ENCODE measurements at places on chromosomes 4 and X.

GRCh38 chrX:112819813-112820212, 20.8 kb downstream of the AMOT start:
- DNase-seq: no peak

DNA sequence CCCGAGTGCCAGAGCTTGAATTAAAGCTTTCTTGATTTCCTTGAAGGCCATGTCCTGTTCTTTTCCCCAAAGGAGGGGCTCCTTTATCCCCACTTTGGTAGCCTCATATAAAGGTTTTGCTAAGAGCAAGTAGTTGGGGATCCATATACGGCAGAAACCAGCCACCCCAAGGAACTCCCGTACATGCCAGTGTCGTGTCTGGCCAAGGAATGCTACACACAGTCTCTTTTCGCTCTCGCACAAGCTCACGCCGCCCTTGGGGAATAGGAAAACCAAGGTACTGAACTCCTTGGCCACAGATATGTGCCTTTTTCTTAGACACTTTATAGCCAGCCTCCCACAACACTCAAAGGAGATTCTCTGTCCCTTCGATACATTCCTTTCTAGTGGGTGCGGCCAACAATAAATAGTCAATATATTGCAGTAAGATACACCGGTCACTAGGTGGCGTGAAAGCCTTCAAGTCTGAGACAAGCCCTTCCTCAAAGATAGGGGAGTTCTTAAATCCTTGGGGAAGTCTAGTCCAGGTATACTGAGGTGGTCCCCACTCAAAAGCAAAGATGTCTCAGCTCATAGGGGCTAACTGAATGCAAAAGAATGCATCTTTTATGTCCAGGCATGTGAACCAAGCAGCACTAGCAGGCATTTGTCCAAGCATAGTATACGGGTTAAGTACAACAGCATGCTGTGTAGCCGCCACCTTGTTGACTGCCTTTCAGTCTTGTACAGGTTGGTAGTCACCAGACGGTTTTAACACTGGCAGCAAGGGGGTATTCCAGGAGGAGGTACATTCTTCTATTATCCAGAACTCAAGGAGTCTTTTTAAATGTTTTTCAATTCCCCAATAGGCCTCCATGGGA, 57.8 kb upstream of the XAGE1B start:
- DNase-seq: peak; percentile 38

GRCh38 chr4:126993351-126993750, 639.4 kb upstream of the INTU start:
- DNase-seq: no peak

GRCh38 chr4:128758314-128758922, 51.1 kb upstream of the JADE1 start:
- no peak for DNase-seq

DNA sequence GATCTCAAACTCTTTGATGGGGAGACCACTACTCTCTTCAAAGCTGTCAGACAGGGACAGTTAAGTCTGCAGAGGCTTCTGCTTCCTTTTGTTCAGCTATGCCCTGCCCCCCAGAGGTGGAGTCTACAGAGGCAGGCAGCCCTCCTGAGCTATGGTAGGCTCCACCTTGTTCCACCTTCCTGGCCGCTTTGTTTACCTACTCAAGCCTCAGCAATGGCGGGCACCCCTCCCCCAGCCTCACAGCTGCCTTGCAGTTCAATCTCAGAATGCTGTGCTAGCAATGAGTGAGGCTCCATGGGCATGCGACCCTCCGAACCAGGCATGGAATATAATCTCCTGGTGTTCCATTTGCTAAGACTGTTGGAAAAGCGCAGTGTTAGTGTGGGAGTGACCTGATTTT, 42.1 kb upstream of the UGT2B10 start:
- DNase-seq: no peak

GRCh38 chrX:134542485-134542884, 82.5 kb downstream of the HPRT1 start:
- no peak for DNase-seq

GRCh38 chr4:129988957-129989356, 893.0 kb downstream of the C4orf33 start:
- no peak for DNase-seq

DNA sequence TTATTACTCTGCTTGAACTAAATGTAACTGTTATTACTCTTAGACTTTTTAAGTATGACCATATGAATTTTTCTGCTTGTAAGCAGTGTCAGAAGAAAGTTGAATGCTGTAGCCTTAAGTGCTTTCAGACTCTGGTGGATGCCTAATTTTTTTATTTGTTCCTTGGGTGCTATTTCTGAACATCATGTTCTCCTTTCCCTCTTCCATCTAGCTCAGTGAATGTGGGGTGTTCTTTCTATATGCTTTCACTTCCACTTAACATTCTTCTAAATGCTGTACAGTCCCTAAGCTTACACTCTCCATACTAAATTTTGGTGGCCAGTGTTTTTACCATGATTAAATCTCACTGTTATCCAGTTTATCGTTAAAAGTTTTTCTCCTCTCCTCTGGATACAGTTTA, 3.6 kb downstream of the DCK start:
- no peak for DNase-seq

DNA sequence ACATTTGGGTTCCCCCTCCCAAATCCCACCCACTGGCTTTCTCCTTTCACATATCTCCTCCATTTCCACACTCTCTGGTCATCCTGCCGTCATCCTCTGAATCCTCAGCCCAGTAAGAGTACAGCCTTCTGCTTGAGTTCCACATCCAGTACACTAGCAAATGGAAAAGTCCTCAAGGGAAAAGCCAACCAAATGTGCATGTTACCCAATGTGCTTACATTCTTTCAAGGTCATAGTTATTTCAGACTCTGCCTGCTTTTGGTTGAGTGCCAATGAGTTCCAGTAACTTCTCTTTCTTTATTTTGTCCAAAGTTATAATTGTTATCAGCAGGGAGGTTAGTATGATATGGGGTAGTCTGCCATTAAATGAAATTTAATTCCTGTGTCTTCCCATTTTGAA, 78.1 kb downstream of the SRPX start:
- DNase-seq: no peak

GRCh38 chrX:57771689-57772088, 91.6 kb upstream of the NLRP2B start:
- DNase-seq: no peak

DNA sequence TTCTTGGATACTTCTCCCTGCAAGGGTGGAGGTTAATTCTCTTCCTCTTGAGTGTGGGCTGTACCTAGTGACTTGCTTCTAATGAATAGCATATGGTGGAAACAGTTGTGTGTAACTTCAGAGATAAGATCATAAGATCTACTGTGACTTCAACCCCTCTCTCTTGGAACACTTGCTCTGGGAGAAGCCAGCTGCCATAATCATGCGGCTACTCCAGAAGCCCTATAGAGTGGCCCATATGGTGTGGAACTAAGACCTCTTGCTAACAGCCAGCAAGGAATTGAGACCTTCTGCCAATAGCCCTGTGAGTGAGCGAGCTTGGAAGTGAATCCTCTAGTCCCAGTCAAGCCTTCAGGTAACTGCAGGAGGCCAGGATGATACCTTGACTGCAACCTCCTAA, 81.1 kb downstream of the RBMX2 start:
- DNase-seq: no peak

DNA sequence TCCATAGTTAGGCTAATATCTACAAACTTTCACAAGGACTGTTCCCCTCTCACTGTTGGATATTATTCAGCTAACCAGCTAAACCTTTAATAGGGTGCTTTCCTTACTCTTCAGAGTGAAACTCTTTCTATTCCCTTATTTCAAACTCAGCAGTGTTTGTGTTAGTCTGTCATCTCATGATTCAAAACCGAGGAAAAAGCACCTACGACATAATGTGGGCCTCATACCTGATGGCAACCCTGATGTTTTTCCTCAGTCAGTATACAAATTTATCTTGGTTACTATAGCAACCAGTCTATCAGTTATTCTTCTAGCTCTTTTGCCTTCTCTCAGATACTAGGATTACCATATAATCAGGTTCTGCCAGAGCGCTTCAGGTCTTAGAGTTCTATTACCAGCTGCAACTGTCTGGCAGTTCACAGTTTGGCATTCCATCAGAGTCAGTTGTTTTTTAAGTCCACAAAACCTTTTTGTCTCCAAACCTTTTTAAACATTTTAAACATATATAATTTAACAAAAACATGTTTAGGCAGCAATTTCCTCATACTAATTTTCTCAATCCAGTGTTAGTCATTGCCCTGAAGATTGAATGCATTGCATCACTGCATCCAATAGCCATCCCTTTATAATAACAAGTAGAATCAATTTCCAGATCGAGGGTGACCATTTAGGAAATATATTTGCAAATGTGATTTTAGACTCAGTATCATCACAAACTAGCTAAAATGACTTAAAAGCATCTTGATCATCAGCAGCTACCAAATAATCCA, 7.4 kb downstream of the WDR44 start:
- no peak for DNase-seq

DNA sequence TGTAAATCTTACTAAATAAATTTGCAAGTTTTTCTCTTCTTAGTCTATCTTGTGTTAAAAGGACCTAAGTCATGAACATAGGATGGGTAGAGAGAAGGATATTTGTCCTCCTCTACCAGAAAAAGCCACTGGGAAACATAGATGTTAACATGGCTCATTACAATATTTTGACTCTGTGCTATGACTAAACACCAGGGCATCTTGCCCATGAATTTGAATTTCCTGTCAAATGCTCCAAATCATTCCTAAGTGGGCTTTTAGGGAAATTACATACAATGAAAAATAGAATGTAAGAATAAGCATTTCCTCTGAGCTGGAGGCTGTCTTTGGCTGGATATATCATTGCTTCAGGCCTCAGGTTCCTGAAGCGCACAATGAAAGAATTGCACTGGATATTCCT, 39.1 kb downstream of the ANOS1 start:
- DNase-seq: no peak

DNA sequence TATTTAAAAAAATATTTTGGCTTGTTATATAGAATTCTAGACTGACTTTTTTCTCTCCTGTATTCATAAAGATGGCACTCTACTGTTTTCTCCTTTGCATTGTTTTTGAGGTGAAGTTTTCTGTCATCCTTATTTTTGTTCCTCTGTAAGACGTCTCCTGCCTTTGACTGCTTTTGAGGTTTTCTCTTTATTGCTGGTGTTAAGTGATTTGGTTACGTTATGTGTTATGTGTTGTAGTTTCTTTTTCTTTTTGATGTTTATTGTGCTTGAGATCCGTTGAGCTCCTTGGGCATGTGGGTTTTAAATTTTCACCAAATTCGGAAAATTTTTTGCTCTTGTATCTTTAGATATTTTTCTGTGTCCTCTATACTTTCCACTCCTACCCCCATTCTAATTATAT, 50.0 kb downstream of the KDM6A start:
- DNase-seq: no peak

GRCh38 chr4:38149997-38150671, 189.9 kb downstream of the PTTG2 start:
- DNase-seq: no peak

DNA sequence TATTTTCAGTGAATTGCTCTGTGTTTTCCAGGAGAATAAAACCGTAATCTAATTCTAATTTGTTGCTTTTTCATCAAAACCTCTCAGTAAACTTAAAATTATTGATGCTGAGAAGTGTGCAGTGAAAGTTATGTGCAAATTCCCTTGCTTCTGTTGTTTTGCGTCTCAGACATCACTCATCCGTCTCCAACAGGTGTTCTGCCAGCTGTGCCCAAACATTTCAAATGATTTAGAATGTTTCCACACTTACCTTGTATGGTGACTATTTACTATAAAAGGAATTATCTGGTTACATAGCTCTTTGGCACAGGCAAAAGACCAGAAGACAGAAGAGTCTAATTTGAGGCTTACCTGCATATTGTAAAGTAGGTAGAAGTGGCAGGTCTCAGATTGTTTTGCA, 184.0 kb downstream of the BMPR1B start:
- no peak for DNase-seq

GRCh38 chrX:48794340-48794910, 7.4 kb upstream of the HDAC6 start:
- DNase-seq: no peak

GRCh38 chr4:176546975-176547374, 227.2 kb downstream of the SPCS3 start:
- DNase-seq: no peak

DNA sequence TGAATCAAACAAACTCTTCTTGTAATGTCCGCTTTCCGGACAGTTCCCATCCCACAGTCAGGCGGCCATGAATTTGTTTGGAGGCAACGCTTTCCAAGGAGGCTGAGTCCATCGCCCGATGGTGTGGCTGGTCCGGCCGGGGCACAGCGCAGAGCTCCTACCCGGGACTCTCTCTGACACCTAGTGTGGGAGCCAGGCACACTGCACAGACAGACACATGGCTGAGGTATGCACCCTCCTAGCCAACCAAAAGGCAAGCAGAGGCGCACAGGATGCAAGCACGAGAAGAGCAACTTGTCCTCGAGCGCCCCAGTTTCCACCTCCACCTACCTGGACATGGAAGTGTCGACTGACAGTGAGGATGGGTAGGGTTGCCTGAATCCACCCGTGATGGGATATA, 87.5 kb downstream of the LEF1 start:
- DNase-seq: peak; percentile 67

- DNase-seq: no peak
Measured at GRCh38 chr4:7021930-7022664, 21.1 kb upstream of the TADA2B start.

DNA sequence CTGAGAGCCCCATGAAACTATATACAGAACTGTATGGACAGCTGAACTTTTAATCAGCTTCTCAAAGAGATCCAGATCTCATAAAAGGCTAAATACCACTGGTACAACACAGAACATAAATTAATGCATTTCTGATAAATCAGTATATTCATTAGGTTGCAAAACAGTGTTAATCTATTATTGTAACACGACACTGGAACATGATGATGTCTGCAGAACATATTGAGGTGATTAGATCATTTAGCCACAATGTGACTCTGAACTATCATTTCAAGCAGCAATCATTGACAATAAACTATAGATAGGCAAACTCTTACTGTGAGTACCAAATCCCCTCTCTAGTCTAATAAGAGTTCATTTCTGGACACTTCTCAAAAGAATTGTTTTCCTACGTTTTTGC, 50.3 kb downstream of the GASK1B start:
- no peak for DNase-seq

DNA sequence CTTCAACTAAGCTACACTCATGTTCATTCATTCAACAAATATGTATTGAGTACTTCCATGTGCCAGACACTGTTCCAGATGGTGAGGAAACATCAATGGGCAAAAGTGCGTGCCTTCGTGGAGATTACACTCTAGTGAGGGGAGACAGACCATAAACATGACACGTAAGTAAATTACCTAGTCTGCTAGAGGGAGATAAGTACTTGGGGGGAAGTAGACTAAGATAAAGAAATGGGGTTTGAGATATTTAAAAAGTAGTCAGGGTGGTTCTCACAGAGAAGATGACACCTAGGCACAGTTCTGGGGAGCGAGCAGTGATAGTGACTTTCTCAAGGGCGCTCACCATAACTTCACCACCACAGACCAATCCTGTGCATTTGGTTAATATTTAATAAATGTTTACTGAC, 11.7 kb downstream of the JCHAIN start:
- no peak for DNase-seq

Data from activated naive CD4-positive, alpha-beta T cell treated with anti-CD3 and anti-CD28 coated beads for 36 hours (primary cell).